ENCODE measurements at places on chromosomes 5 and 9.

- no peak for DNase-seq
Measured at GRCh38 chr5:72480841-72481240, 26.4 kb downstream of the ZNF366 start.

DNA sequence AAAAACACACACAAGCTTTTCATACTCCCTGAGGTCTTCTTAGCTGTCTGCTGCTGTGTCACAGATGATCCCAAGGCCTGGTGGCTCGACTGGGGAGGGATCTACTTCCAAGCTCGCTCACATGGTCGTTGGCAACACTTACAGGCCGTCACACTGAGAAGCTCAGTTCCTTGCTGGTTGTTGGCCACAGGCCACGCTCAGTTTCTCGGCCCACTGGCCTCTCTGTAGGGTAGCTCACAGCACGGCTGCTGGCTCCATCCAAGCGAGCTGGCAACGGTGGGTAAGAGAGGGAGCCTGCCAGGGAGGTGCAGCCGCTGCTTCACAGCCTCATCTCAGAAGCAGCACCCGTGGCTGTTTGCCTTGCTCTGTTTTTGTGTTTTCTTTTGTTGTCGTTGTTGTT is 43.8 kb upstream of the GFPT2 start:
- DNase-seq: no peak

DNA sequence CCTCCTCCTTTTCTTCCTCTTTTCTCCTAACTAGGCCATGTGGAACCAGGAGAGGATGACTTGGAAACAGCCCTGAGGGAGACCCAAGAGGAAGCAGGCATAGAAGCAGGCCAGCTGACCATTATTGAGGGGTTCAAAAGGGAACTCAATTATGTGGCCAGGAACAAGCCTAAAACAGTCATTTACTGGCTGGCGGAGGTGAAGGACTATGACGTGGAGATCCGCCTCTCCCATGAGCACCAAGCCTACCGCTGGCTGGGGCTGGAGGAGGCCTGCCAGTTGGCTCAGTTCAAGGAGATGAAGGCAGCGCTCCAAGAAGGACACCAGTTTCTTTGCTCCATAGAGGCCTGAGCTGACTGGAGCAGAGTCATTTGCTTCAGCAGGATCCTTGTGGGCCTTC is 13.7 kb downstream of the NUDT2 start:
- no peak for DNase-seq

DNA sequence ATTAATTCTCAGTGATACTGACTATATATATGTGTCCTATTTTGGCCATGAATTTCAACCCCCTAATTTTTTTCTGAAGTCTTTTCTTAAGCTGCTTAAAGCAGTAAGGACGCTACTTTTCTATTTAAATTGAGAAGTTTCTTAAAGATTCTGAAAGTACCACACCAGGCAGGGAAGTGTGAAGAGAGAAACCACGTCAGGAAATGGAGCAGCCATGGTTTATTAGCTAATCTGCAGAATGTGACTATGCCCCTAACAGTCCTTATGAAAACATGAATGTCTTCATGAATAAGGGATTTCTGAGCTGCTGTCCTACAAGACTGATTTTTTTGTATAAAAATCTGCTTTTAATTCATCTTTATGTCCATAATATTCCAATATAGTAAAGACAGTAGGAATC is 1724.3 kb upstream of the C9orf72 start:
- no peak for DNase-seq

DNA sequence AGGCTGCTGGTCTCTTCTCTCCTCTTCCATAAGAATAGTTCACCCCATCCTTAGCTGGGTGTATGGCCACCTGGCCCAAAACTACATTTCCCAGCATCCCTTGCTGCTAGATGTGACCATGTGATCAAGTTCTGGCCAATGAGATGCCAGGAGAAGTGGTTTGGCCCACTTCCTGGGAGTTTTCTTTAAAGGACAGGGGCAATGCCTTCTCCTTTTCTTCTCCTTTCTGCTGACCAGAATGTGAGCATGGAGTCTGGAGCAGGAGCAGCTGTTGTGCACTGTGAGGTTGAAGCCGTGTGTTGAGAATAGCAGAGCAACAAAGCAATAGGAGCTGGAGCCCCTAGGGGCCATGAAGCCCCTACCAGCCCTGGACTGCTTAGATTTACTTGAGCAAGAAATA is 36.8 kb downstream of the C9orf50 start:
- DNase-seq: peak; percentile 28

DNA sequence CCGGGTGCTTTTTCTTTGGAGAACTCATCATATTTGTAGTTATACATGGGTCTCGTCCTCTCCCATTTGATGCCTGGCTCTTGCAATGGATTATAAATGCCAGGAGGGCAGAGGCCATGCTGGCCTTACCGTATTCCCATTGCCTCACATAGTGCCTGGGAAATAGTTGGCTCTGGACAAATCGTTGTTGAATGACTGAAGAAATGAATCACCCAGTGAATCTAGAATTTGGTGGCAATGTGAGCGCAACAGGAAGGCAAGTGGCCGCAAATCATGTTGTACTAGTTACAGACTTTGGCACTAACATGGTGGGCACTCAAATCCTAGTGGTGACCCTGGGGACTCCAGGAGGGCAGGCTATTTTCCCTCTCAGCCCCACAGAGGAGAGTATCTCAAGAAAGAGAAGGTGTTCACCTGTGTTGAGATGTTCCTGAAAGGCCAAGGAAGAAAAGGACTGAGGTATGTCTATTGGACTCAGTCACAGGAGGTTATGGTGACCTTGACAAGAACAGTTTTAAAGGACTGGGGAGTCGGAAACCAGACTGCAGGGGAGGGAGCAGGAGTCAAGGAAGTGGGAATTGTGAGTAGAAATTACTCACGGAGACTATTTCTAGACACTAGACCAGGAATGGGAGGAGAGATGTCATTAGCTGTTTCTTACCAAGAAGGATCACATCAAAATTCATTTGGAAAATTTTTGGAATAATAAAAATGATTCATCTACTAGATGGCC is 61.7 kb upstream of the COL15A1 start:
- DNase-seq: no peak

DNA sequence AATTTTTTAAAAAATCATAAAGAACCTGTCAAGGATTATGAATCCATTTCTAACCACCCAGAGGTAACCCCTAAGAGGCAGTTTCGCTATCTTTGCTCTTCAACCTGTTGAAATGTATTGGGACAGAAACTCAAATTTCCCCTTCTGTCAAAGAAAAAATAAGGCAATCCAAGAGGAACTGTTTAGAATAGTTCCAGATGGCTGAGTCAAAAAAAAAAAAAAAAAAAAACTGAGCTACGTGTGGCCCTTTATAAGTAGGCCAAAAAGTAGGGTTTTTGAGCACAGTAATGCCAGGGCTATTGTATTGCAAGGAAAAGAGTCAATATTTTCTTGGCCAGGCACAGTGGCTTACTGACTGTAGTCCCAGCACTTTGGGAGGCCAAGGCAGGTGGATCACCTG is 94.9 kb downstream of the RAD23B start:
- DNase-seq: no peak

- peak; percentile 35 for DNase-seq
Measured at GRCh38 chr5:5246736-5247135, 106.6 kb downstream of the ADAMTS16 start.

DNA sequence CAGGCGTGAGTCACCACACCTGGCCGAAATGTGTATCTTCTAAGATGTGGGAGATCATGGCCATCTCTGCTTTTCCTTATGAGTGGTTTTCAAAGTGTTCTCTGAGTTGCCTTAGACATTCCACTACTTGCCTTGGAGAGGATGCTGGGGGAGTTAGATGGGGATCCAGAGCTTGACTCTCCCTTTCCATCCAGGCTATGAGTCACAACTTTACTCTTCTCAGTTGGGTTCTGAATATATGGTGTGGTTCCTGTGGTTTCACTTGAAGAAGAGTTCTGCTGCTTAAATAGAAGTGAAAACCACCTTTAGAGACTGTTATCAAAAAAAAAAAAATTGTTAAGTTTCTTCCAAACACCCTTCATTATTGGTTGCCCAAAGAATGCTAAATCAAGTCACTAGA is 217.6 kb downstream of the ZNF608 start:
- no peak for DNase-seq

DNA sequence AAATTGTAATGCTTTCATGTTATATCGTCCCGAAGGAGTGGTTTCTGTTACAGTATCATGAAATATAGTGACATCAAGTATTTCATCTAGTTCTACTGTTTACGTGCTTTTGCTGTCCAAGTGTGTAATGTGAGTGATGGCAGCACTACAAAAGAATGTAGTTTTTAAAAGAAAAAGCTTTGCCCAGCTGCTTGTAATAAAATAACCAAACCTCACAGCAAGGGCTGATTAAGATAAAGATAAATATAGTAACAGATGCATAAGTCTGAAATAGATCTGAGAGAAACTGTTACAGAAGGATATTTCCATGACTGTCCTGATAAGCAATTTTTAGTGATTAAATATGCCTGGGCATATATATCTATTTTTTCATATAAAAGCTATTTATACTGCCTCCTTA is 106.4 kb downstream of the AUH start:
- no peak for DNase-seq

GRCh38 chr5:177495243-177496060 is 2.0 kb downstream of the PDLIM7 start:
- no peak for DNase-seq

DNA sequence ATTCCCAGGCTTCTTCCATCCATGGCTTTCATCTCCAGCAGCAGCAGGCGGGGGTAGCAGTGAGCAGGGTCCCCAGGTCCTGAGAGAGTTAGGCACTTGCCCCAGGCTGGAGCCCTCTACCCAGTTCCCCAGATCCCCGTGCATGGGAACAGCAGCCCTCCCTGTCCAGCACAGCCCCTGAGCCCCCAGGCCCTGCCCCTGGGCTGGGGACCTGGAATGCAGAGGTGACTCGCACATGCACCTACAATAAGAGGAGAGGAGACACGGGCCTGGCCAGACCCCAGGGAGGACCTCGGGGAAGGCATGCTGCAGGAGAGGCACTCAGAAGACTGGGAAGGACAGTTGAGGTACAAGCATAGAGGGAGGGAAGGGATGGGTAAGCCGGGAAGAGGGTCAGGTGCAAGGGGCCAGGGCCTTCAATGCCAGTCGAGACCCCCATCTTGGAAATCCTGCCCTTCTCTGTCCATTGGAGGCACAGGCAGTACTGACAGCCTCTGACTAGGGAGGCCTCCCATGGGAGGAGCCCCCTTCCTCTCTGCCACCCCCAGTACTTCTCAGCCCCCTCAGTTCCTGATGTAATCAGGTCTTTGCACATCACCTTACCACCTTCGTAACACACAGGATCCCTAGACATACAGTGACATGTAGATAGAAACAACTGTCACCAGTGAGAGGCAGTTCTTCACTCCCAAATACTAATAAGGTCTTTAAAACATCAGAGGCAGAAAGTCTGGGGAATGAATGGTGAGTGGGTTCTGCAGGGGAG is 135.3 kb upstream of the LMX1B start:
- no peak for DNase-seq

DNA sequence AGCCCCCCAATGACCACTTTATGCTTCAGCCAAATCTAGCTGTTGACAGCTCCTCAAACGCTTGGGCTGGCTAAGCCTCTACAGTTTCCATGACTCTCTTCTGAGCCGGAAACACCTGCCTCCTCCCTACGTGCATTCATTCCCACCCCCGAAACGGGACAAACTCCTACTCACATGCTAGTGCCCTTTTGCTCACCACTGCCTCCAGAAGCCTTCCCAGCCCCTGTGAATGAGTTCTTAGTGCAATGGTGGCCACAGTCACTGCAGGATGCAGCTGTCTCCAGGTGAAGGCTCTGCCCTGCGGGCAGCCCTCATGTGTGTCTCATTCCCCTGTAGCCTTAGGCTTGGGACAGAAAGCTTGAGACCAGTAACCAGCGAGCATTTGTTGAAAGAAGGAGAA is 68.8 kb upstream of the DAB2IP start:
- DNase-seq: no peak

GRCh38 chr5:173456751-173457171 is 128.5 kb upstream of the STC2 start:
- DNase-seq: no peak

GRCh38 chr5:106658150-106658549 is 1012.6 kb downstream of the EFNA5 start:
- no peak for DNase-seq

GRCh38 chr5:142779163-142779840 is 9.1 kb downstream of the ARHGAP26 start:
- peak; percentile 93 for DNase-seq

- no peak for DNase-seq
Measured at GRCh38 chr5:172606156-172606785, 34.8 kb upstream of the NEURL1B start.

DNA sequence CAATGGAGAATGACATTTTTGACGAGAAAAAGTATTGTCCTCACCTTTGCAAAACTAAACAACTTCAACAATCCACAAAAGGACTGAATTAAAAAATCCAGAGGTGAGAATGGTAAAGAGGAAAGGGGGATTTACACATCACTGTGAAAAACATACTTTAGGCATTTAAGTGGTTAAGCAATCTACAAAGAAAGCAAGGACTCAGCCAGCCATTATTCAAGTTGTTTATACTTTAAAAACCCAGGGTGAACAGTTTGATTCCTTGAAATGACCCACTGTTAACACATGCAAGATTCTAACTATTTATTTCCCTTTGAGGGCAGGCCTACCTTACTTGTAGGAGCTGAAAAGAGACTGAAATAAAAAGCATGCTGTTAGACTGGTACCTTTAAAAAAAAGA is 29.3 kb downstream of the TUT7 start:
- DNase-seq: no peak

DNA sequence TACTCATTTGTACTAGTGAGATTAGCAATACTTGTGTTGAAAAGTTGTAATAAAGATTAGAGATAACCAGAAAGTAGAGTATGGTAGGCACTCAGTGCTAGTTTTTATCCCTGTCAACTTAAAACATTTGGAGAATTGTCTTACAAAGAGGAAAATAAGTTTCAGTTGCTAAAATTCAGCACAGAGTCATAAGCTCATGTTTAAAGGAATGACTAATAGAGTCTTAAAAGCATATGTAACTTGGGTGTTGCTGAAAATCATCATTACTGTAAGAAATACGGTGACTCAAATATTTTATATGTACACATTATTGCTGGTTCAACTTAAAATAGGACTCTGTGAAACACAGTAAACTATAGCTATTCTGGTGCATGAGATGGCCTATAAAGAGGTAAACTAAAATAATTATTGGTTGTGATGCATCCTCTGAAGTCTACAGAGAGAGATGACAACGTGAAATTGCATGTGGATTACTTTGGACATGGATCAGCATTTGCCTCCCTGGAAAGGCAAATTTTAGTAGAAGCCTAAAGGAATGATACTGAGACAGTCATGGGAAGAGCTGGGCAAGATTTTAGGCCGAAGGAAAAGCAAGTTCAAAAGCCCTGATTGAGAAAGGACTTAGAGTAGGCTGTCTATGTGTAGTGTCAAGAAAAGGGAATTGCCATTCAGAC is 34.6 kb downstream of the SGCD start:
- DNase-seq: no peak

DNA sequence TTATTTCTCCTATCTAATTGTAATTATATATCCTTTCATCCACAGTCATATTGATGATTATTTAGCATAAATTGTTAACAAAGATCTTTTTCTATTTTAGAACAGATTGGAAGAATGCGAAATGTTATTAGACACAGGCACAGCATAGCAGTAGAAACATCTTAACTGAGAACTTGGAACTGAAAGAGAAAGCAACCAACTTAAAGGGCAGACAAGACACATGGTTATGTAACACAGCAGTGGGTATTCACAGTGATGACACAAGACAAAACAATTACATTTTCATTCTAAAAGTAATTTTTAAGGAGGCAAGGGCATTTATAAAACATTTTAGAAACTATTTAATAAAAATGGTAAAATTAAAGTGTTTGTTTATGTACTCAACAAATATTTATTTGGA is 57.7 kb upstream of the MEF2C start:
- DNase-seq: no peak

Measured in cerebellar nuclear complex (tissue), 1 donor.